NCI-H82 (cell line): ENCODE measurements at places on chromosomes 2 and 18.

- peak; percentile 9 for DNase-seq
Observed at GRCh38 chr2:48332286-48332685, 197.7 kb upstream of the STON1 start.

DNA sequence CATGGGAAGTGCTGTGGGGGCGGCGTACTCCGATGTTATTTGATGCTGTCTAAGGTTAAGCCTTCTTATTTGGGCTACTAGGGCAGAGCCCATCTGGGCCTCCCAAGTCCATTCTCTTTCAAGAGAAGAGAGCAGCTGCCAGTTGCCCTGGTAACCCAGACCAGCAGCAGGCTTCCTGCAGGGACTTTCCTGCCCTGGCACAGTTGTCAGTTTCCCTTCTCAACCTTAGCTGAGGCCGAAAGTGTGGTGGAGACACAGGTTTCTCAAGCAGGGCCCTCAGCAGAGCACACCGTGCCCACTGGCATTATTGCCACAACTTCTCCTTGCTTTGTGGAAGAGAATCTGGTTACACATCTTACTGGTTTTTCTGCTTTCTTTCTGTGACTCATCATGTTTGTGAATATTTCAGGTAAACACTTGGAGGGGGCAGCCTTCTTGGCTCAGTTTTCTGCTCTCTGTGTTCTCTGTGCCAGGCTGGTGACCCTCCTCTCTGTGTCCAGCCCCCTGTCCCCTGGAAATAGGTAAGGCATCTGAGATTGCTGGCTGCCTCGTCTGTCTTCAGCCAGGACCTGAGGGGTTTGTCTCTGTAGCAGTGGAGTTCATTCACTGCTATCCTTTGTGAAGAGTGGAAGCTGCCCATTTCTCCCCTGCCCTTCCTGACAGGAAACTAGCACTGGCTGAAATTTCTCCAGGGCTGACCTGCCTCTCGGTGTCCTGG is 111.0 kb downstream of the B3GNT2 start:
- DNase-seq: peak; percentile 92

DNA sequence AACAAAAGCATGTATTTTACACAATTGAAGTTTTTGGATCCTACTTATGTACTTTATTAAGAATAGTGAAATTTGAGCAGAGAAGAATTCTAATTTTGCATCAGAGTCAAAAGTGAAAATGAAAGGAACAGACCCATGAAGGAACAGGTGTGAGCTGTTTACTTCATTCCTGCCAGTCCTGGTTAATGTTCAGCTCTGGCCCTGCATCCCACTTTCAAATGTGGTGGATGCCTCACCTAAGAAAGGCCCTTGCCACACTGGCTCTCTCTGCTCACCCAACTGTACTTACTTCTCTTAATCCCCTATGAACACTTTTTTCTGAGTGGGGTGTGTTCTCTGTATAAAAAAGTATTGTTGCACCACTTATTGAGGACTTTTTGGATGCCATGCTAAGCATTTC is 22.2 kb downstream of the FAM110C start:
- DNase-seq: no peak

- DNase-seq: peak; percentile 33
Observed at GRCh38 chr2:43194121-43194869, 32.1 kb downstream of the ZFP36L2 start.

DNA sequence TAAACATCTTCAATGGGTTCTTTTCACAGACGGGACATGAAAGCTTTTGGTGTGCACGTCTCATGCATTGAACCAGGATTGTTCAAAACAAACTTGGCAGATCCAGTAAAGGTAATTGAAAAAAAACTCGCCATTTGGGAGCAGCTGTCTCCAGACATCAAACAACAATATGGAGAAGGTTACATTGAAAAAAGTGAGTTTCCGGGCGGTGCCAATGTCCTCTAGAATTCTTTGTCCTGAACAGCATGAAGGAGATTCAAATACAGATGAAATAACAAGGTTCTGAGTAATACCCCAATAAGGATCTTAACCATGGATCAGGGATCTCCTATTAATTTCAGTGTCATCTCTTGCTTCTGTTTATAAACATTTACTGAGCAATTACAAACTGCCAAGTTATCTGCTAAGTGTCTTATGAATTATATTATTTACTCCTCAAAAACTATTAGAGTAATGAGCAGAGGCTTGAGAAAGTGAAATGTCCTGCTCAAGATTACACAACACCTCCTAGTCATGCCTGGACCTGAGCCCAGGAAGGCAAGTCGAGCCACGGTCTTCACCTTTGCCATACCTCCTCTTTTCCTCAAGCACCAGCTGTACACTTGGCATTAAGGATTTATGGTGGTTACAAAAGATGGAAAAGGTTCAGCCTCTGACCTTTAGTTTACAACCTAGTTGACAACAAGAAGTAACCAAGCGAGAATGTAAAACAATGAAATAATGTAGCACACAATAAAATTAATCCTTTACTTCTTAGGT is 22.6 kb downstream of the DHRS9 start:
- DNase-seq: no peak

- DNase-seq: no peak
Observed at GRCh38 chr2:204282525-204282924, 262.8 kb upstream of the PARD3B start.

- no peak for DNase-seq
Observed at GRCh38 chr2:61179701-61180639, 18.0 kb downstream of the C2orf74 start.

GRCh38 chr2:189210250-189211087 is 30.9 kb upstream of the COL5A2 start:
- DNase-seq: peak; percentile 7

- no peak for DNase-seq
Observed at GRCh38 chr2:239316562-239317465, 84.0 kb downstream of the HDAC4 start.

DNA sequence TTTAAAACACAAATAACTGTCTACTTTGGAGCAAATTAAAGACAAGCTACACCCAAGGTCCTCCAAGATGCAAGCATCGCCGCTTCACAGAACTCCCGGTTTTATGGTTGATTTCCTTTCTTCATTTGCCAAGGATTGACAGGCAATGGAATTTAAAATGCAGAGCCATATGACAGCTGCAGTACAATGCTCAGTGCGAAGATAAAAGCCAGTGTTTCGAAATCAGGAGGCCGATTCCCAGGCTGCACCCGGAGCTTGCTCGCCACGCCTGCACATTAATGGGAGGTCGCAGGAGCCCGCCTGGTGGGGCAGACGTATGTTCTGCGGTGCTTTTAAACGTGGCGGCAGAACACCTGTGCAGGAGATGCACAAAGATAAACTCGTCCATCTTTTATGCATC is 727.6 kb upstream of the SOX11 start:
- no peak for DNase-seq

DNA sequence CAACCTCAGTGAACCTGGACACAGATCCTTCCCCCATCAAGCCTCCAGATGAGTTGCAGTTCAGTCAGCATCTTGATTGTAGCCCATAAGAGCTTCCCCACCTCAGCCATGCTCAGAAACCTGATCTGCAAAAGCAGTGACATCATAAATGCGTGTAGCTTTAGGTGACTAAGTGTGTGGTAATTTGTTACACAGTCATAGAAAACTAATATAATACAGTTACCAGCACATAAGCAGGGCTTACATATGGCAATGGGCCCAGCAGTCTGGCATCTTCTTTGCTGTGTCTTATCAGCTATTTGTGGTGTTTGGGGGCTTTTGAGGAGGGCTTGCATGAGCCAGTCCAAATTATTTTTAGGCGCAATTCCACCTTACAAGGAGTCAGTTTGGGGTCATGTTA is 807.0 kb downstream of the SLC4A3 start:
- DNase-seq: no peak

- DNase-seq: peak; percentile 26
Observed at GRCh38 chr2:58042486-58042970, 4.1 kb upstream of the VRK2 start.

DNA sequence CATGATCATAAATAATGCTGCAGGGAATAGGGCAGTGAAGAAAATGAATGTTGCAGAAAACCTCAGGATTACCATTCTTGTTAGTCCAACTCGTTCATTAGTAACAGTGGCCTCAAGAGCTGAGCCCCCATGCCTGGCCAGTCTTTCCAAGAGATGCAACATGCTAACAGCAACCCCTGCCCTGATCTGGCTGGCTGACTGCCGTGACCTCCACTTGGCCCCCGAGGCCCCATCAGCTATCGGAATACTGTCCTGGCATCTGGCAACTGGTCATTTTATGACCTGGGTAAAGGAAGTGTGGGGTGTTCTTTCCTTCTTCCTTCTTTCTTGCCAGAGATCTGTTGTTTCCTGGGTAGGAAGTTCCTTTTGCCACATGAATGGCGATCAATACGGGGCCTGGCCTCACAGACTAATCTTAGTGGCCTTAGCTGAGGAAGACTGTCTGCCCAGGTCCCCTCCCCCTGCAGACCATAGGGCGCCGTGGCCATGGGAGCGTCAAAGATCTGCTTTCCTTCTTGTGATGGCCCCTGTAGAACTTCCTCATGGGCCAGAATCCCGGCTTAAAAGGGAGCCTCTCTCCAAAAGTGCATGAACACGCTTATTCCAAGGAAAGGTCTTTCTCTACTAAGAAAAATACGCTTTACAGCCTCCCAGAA is 10.6 kb upstream of the TRABD2A start:
- no peak for DNase-seq

DNA sequence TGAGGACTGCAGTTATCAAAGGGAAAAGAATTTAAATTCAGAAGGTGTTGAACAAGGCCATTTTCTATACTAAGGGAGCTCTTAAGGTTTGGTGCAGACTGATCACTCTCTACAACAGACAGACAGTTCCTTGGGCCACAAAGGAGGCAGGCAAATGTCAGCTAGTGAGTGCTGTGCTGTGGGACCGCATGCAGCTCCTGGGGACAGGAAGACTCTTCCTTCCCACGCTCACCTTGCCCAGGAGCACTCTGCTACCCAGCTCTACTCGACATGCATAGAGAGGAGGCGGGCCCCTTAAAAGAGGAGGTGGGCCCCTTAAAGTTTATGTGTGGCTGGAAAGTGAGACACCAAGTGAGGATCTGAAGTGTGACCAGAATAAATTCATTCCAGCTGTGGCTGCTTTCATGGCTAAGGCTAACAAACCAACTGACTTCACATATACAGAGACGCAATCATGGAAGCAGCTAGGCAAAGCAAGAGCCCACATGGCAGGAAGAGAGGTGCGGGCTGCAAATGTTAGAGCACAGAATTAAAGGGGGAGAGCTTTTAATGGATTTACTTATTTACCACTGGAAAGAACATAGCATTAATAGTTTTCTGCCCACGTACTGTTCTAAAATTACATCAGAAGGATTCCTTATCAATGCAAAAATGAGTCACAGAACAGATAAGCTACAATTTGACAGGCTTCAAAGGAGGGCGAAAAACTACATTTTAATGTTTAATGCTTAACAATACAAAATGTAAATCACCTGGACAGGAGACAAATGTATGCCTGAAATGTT is 101.4 kb upstream of the RNU4ATAC start:
- no peak for DNase-seq

GRCh38 chr18:527146-527545 is 26.6 kb upstream of the COLEC12 start:
- DNase-seq: no peak

DNA sequence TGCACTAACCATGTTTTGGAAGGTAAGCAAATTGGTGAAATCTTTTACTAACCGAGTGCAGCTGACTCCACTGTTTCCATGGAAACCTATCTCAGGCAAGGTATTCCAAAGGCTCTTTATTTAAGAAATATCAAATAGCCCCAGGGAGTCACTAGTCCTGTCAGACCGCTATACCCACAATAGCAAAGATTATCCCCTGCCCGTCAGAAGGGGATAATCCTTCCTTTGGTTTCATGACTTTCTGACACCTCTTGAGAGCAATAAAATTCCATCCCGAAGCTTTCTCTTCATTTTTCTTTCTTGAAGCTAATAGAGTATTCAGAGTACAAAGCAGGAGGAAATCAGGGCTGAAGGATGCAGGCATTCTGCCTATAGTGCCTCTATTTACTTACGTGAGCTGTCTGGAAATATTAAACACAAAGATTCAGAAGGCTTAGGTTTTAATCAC is 34.7 kb upstream of the MAP2 start:
- peak; percentile 61 for DNase-seq

DNA sequence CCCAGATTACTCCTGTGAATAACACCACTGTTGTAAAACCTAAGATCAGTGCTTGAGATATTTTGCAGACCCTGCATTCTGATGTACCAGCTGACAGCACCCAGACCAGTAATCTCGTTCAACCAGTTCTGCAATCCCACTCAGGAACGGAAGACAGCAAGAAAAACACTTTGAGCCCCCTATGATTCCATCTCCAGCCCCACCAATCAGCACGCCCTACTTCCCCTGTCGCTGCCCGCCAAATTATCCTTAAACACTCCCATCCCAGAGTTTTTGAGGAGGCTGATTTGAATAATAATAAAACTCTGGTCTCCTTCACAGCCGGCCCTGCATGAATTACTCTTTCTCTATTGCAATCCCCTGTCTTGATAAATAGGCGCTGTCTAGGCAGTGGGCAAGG is 173.9 kb upstream of the CDH2 start:
- DNase-seq: no peak

- no peak for DNase-seq
Observed at GRCh38 chr18:43009674-43010073, 105.8 kb downstream of the RIT2 start.

DNA sequence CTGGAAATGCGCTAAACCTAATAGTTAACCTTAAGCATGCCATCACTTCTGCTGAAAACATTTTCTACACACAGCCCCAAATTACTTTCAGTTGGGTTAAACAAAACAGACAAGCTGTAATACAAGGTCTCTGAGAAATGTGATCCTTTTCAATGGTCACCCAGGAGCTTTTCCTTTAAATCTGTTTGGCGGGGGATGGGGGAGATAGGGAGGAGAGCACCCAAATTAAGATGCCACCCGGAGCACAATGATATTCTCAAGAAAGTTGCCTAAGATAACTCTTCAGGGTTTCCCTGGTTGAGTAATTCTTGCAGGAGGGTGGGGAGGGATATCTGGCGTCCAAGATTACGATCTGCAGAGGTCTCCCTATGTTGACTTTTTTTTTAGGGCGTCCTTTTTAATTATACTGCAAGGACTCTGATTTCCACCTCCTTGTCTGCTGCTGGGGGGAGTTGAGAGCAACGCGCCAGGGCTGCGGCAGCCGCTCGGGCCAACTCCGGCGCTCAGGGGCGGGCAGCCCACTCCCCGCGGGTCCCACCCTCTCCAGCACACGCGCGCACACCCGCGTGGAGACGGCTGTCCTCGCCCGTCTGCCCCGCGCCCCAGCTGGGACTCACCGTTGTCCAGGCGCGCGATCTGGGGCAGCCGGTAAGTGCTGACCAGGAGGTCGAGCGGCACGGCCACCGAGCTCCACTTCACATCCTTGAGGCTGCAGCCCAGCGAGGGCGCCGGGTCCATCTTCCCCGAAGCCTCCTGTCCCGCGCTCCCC is 807 bp downstream of the GAREM1 start:
- peak; percentile 54 for DNase-seq

DNA sequence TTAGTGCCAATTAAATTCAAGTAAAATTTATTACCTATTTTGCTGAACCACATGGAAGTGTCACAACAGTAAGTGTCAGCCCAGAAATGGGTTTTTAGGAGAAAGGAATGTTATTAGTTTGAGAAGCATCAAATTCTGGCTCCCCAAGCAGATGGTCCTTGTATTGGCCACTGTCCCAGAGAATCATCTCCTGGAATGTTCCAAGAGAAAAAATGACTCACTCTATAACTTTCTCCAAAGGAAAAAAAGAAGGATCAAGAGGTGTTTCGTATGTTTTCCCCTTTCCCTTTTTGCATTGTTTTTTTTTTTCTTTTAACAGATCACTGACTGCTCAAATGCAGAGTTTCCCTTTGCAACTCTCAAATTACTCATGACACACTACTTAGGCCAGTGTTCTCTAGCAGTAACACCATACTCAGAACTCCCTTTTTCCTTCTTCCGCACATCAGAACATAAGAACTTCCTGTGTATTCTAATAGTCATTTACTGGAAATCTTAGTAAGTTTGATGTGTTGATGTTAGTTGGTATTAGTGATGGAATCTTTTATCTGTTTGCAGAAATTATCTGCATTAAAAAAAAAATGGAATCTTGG is 390.3 kb downstream of the GPD2 start:
- no peak for DNase-seq
